Esophagus muscularis mucosa (tissue), 4 donors: ENCODE measurements at places on chromosomes 1 and 21.

GRCh38 chr1:162009501-162010174 is 14.0 kb downstream of the OLFML2B start:
- no peak for DNase-seq

DNA sequence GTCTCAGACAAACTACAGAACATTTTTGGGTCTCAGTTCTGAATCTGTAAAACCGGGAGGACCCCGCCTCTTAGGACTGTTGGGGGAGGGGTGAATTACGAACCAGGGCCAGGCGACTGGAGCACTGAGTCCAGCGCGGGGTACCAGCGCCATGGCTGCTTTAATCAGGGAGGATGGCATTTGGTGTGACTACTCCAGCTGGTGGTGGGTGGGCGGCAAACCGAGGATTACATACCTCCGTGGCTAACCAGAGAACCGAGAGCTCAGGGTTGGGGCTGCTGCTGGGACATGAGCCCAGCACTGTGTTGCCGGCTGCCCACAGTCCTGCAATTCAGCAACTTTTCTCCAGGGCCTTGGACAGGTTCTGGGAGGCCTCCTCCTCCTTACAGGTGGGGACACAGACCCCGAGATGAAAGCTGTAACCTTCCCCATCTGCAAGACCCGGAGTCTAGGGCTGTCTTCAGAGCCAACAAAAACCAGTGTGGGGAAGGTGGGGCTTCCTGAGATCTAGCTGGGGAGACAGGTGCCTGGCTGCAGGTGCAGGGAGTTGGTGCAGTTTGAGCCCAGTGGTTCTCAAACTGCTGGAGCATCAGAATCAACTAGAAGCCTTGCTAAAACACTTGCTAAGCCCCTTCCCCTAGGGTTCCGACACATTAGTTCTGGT is 273.5 kb downstream of the FOXD2 start:
- DNase-seq = no peak

DNA sequence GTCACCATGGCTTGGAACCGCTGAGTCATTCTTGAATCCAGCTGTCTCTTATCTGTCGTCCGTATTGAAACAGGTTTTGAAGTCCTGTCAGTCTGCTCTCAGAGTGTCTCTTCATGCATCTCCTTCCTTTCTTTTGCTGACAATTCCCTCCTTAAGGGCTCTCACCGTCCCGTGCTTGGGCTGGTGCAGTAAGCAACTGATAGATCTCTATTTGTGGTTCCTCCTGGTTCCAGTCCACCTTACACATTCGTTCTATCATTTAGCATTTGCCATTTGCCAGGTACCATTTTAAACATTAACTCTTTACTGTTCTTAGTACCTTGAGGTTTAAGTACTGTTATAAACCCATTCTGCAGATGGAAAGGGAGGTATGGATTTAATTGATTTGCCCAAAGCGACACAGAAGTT is 88.9 kb downstream of the DYRK1A start:
- DNase-seq = no peak

DNA sequence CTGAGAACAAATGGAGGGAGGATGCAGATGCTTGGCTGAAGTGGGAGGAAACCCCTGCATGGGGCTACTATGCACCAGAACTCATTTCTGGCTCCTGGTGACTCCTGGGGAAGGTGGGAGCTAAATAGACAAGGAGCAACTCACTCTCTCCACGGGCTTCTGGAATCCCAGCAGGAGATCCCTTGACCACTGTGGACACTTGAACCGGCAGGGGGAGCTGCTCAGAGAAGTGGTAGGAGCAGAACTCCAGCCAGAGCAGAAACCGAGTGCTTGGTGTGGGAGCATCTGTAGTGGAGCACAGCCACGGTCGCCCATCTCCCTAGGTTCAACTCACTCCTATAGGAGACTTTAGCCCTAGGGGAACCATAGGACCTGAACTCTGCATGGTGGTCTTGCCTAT is 205.6 kb upstream of the GJB5 start:
- DNase-seq = peak; percentile 86

GRCh38 chr1:58968360-58968952 is 184.6 kb upstream of the JUN start:
- no peak for DNase-seq
